HCT116 (cell line): ENCODE measurements at places on chromosomes 2 and 18.

GRCh38 chr18:12374401-12374800 lies 2.6 kb downstream of the AFG3L2 start:
- no peak for DNase-seq

DNA sequence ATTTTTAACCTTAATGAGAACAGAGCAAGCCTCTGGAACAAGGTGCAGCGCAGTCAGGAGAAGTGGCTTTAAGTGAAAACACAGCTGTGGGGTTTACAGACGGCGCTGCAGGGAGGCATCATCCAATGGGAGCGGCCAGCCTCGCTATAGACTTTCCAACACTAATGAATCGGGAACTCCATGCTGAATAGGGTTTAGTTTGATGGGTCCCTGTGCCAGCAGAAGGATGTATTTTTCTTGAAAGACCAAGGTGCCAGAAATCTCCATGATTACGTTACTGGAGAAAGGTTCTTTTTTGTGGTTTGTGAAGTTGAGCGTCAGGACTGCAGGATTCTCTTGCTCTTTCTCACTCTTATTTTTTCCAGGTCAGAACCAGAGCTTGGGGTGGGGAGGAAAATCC lies 87.9 kb upstream of the ALPP start:
- DNase-seq: no peak

DNA sequence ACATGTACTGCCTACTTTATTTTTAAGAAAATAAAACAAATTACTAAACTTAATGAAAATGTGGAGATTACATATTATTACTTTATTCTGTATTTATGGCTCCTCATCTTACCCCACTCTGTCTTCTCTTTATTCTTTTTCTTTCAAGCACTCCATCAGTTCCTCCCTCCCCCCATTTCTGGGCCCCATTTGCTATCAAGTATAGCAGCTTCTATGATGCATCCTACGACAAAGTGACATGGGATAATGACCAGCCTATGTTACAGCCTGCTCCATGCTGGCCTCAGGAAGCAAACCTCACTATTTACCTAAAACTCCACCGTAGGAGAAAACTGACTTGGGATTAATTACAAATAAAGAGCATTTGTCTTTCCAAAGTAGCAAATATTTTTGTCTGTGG lies 58.8 kb downstream of the RND3 start:
- DNase-seq: no peak

GRCh38 chr18:76405280-76405679 lies 89.8 kb downstream of the ZNF516 start:
- DNase-seq: no peak

DNA sequence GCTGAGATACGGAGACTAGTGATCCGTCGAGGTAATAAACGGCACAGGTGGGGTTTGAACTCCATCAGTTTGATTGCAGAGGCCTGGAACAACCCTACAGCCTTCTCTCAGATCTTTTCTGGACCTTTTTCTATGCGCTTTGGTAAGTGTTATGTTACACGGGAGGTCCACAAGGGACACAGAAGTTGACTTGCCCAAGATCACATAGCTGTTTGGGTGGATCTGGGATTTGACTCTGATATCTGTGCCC lies 1.1 kb upstream of the DNPEP start:
- no peak for DNase-seq

- DNase-seq: no peak
These were observed 874 bp downstream of the WDR43 start for GRCh38 chr2:28895189-28895893.

DNA sequence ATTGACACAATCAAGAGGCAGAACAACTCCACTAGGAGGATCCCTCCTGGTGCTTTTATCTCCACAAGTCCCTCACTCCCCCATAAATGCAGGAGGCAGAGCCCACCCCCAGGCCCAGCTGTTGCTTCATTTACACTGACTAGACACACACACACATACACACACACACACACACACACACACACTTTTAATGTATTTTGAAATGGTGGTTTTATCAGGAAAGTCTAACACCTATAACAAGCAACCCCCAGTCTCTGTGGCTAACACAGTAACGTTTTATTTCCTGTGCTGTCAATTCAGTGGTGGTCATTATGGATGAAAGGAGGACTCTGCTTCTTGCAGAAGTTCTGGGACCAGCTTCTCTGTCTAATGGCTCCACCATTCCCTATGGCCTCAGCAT lies 125.4 kb upstream of the FOSL2 start:
- no peak for DNase-seq

DNA sequence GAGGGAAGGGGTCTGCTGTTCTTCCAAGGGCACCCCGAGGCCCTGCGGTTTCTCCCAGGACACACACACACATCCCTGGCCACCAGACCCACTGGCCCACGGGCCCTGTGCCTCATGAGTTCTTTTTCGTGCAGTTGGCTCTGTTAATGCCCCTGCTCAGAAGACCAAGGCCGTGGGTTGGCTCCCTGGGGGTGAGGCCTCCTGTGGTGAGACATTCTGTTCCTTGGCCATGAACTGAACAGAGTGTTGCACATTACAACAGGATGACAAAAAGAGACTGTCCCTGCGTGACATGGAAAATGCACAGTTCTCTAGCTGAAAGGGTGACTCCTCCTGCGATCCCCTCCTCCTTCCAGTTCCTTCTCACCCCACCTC lies 30.7 kb downstream of the SH2D6 start:
- no peak for DNase-seq
